ENCODE measurements at places on chromosomes 16 and 17. TPM values are rescaled to one million over a fixed set of nuclear protein-coding genes. Genes with fewer than 3 reads are reported as not detected.

The WNT9B gene
- 0.05 TPM for polyA plus RNA-seq

- no peak for DNase-seq
These were observed 59.5 kb downstream of the RAI1 start for GRCh38 chr17:17740615-17741348.

- DNase-seq, result peak; percentile 99
These were observed at the start of gene MKS1 for GRCh38 chr17:58219007-58219788. Gene MKS1, minus strand, starts transcription at chr17:58219255. Its CDS starts 25 bp downstream, at chr17:58219230.

The DPEP2 gene
- 1.0 TPM for polyA plus RNA-seq

DNA sequence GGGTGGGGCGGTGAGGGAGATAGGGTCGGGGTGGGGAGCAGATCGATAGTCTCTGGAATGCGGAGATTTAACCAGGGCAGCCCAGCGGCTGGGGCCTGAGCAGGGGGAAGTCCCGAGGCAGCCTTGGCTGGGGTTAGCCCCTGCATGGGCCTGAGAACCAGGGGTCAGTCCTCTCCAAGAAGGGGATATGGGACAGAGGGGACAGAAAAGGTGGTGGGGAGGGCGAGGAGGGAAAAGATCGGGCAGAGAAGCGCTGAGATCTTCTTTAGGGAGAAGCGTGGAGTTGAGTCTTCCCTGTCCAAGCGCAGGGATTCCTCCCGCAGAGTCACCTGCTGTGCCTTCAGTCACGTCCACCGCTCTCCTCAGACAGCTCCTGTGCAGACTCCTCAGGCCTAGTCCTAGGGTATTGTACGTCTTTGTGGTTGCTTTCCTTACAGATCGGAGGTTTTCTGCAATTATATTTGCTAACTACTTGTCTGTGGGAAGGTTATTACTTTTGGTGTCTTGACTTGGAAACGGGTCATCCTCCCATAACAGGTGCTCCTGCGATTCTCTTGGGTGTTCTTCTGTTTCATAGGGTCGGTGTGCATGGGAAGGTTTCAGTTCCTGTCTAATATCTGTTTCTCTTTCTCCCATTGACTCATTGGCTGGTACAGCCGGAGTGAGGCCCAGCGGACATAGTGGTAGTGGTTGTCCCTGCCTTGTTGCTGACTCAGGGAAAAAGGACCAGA, 952 bp downstream of the CD300A start:
- DNase-seq, result peak; percentile 65
